GM12892 (cell line): ENCODE measurements at places on chromosomes 6 and 20.

GRCh38 chr6:111057074-111057752 is 30.1 kb upstream of the SLC16A10 start:
- peak; percentile 22 for DNase-seq

- no peak for DNase-seq
Measured at GRCh38 chr6:86966271-86966670, 28.9 kb downstream of the HTR1E start.

GRCh38 chr6:112400282-112400681 is 53.2 kb downstream of the RFPL4B start:
- DNase-seq, result no peak

GRCh38 chr20:37697314-37697713 is 3.5 kb downstream of the CTNNBL1 start:
- DNase-seq, result peak; percentile 27

GRCh38 chr20:22400440-22400839 is 183.9 kb downstream of the FOXA2 start:
- DNase-seq, result no peak

DNA sequence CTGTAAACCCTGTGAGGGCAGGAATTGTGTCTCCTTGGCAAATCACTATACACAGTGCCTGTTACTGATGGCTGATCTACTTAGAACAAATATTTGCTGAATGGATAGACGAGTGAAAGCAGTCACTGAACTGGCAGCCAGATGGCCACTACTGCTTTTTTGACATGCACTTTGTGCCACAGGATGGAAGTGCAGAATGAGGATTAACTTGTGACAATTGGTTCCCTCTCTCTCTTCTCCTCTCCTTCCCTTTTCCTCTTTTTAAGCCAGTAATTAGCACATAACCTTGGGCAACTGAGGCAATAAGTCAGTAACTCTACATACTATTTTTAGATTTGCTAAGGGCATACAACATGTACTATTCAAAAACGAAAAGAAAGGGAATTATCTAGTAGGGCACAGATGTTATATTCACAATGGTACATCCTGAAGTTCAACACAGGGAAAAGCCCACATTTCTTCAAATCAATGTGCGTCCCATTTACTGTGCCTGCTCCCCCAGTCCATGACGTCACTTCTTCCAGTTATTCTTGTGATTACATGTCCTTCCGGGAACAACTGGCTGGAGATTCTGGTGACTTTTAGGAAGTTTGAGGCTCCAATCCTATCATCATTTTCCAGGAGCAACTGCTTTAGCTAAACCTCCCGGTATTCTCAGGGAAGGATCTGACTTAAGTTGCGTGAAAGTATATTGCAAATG is 17.0 kb upstream of the RPS6KA2 start:
- DNase-seq, result no peak

DNA sequence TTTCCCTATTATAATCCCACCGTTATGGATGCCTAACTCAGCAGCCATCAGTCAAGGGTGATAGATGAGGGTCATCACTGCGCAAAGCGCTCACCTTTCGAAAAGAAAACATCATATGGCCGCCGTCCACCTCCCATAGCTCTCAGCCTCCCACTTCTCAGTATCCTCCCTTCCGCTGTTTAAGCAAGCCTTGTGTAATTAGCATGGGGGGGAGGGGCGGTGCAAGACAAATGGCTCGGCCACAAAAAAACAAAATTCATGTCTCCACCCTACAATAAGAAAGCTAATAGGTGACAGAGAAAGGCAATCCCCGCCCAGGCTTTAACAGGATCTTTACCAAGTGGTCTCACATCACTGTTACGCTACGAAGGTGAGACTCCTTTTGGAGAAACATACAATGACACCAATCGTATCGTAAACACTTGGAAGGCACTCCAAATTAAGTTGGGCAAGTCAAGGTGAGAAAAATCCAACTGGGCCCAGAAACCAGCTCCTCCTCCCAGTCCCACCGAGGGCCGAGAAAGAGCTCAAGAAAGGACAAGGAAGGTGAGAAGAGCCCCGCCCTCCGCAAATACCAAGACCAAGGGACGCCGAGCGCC is 645 bp downstream of the DDX39B start:
- DNase-seq, result no peak

DNA sequence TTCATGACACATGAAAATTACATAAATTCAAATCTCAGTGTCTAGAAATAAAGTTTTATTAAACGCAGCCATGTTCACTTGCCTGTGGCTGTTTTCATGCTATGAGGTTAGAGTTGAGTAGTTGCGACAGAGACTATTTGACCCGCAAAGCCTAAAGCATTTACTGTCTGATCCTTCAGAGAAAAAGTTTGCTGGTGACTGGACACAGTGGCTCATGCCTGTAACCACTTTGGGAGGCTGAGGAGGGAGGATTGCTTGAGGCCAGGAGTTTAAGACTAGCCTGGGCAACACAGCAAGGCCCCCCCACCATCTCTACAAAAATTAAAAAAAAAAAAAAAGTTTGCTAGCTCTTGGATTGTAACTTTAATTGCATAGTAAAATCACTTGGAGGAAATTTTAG is 9.2 kb downstream of the SMIM28 start:
- no peak for DNase-seq

DNA sequence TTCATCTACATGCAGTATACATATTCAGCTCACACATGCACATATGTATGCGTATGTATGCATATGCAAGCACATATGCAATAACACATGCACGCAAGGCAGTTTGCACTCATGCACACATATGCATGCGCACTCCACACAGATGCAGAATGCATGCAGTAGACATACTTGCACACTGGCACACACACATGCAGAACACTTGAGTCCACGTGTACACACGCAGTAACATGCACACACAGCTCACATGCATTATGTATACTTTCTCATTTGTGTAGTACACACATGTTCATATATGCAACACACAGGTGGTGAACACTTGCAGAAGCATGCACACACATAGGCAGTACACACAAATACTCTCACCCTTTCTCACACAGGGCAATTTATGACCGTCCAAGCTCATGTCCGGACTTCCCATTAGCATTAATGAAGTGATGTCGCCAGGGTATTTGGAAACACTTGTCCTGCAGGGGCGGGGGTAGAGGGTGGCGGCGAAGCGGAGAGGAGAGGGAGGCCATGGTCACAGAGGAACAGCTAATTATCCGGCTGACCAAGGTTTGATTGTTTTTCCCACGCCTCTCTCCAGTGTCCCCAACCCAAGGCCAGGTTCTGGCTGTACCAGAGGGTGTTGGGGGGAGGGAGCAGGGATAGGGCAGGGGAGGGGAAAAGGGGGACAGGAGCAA is 91.3 kb downstream of the VEGFA start:
- no peak for DNase-seq

DNA sequence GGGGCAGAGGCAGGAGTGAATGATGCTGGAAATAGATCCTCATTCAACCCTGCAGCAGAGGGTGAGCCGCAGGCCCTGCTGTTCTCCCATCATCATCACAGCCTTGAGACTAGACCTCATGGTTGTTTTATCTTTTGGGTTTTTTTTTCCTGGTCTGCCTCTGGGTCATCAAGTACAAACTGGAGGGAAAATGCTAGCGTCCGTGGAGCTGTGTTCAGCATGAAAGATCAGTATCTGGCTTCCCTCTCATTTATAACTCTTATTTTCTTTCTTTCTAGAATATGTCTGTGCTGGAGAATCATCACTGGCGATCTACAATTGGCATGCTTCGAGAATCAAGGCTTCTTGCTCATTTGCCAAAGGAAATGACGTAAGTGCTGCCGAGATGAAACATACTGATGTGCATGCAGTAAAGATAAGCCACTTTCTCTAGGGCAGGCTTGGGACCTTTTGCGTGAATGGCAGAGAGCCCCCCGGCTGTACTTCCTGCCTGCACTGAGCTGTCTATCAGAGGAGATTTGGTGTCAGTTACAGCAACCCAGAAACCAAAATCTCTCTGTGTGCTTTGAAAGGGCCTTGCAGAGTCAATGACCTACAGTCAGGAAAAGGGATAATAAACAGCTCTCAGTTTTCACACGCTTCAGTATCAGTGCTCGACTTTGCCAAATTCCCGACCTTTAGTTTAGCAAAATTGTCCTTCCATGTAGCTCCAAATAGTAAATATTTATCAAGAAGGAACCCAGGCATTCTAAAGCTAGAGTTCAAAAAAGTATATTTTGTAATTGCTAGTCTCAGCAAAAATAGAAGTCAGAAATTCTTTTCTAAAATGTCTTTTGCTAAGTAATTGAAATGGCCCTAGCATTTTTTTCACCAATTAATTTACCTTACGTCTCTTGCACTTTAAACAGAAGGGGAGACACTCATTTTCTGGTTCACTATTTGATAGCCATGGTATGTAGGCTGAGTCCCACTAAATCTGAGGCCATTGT is 76.3 kb downstream of the MTFR2 start:
- DNase-seq, result no peak

DNA sequence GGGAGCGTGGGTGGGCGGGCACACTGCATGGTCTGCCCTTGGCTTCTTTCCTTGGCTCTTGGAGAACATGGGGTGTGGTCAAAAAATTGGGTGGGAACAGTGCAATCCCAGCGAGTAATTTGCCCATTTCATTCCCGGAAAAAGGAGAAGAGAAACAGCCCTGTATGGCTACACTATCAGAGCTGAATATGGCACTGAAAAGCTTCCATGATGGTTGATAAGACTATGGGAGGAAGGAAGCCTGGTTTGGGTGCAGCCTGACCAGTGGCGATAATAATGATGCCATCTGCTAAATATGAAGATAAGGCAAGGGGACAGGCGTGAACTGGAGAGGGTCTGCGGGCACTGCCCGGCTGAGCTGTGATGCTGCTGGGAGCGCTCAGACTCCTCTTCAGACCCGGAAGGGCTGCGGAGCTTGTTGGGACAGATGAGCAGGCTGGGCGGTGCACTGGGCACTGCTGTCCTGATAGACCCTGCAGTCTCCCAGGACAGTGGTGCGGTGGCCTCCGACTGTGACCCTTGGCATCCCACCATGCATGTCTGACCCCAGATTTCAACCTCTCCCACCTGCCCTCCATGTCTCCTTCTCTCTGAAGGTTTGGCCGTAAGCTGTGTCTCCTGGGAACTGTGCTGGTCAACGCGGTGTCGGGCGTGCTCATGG is 10.2 kb downstream of the SLC22A1 start:
- no peak for DNase-seq

GRCh38 chr6:1972962-1973361 is 272.4 kb downstream of the GMDS start:
- DNase-seq, result no peak

GRCh38 chr6:130888246-130888645 is 61.0 kb downstream of the SMLR1 start:
- no peak for DNase-seq

GRCh38 chr6:247351-247750 is 44.9 kb upstream of the DUSP22 start:
- no peak for DNase-seq

- peak; percentile 67 for DNase-seq
Measured at GRCh38 chr6:53065266-53066076, at the start of gene FBXO9. Gene FBXO9, plus strand, starts transcription at chr6:53065404. Its CDS starts 386 bp downstream, at chr6:53065790.

DNA sequence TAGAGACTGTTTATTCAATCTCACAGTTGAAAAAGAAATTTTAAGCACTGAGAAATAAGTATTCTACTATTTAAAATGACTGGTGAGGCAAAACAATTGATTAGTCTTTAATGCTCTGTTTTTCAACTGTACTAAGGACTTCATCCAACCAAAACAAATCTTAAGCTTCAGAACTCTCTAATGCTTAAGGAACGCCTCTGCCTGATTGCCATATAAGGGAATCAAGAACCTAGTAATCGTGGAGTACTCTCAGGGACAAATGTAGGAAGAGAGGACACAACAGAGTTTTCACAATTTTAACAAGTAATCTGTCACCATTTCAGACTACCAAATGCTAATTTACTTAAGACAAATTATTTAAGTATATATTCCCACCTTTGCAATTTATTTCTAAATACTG is 16.1 kb downstream of the FBXO30 start:
- no peak for DNase-seq

DNA sequence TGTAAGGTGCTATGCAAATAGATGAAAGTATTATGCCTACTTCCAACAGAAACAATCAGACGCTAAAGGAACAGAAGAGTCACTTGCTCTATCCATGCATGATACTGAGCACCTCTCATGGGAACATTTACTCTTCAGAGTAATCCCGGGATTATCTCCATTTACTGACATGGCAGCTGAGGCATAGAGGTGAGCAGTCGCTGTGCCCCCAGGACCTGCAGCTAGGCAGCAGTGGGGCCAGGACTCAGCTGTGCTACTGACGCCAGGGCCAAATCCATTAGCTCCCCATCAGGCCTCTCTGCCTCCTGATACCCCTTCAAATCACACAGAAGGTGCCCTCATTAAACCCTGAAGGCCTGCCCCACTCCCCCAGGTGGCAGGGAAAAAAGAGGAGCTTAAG is 51.9 kb downstream of the TRAM2 start:
- DNase-seq, result no peak

DNA sequence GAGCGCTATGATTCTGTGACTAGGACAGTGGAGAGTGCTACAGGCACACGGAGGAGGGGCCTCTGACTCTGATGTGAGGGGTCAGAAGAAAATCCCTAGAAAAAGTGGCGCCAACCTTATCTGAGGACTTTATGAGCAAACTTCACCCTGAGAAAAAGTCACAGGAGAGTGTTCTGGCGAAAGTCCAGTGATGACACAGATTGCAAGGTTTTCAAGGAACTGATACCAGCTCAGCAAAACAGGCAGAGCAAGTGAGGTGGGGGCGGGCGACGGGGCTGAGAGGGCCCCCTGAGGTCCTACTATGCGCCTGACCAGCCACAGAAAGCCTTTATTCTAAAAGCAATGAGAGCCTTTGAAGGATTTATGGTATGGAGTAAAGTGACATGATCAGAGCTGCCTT is 73.3 kb downstream of the SLC22A23 start:
- DNase-seq, result no peak

DNA sequence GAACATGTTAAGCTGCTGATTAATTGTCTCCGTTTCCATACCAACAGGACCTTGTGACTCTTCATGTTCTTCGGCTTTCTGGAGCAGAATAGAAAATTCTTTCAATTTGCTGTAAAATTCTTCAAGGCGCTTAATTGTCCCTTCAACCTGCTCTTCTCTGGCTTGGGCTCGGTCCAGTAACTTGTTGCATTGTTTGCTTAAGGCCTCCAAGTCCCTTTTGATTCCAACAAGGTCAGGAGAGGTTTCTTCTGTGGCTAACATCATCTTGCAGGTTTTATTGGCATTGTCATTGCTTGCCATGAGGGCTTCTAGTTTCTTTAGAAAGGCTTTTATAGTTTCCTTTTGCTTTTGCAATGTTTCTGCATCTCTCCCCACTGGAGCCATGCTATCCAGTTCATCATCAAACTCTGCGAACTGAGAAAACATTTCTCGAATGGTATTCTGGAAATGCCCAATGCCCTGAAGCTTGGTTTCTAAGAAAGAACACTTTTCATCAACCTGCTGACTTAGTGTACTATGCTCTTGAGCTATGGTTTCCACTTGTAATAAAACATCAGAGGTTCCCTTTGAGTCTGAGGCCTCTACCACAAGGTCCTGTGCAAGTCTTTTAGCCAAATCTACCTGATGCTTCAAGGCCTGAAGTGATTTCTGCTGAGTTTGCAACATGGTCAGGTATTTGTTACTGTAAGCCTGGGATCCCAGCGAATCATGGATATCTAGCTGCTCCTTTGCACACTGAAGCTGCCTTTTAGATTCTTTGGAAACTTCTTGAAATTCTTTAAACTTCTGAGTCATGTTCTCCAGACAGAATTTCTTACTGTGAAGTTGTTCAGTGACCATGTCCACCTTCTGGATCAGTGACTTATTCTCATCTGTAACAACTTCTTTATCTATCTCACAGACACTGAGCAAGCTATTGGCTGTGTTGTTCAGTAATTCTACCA is 90.2 kb downstream of the DST start:
- DNase-seq, result no peak
